ENCODE measurements at places on chromosomes 12 and 14. TPM values are rescaled to one million over a fixed set of nuclear protein-coding genes. Genes with fewer than 3 reads are reported as not detected.

Gene TBC1D30
- 1.5 TPM for polyA plus RNA-seq

Gene B4GALNT1
- 2.9 TPM for polyA plus RNA-seq

Gene CAPS2
- 2.3 TPM for polyA plus RNA-seq

Gene CCDC197
- 0.18 TPM for polyA plus RNA-seq

Data from muscle of leg (tissue), 16 donors.